Activated CD8-positive, alpha-beta memory T cell treated with anti-CD3 and anti-CD28 coated beads for 4 hours (primary cell): ENCODE measurements at places on chromosomes 7 and 10.

DNA sequence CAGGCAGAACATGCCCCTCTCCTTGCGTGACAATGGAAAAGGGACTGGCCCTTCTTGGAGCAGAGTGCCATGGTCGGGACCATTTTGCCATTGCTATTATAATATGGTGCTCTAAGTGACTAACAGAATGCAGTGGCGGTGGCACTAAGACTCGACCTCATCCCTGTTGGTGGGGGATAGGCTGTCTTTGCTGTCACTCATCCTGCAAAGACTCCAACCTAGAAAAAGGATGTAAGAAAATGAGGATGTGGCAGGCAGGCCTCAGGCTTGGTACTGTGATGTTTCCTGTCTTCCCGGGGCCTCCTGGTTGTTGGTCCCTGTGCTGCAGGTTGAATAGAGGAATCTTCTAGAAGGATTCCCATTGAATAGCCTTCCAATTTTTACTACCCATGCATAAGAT is 18.6 kb downstream of the BLNK start:
- no peak for DNase-seq

DNA sequence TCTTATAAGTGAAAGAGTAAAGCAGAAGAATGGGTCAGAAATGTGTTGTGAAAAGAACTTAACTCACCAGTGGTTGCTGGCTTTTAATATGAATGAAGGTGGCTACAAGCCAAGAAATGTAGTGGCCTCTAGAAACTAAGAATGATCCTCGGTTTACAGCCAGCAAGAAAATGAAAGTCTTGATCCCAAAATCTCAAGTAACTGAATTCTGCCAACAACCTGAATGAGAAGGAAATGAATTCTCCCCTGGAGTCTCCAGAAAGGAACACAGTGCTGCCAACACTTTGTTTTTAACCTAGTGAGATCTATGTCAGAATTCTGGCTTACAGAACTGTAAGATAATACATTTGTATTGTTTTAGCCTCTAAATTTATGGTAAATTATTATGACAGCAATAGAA is 193.0 kb downstream of the FZD1 start:
- no peak for DNase-seq

DNA sequence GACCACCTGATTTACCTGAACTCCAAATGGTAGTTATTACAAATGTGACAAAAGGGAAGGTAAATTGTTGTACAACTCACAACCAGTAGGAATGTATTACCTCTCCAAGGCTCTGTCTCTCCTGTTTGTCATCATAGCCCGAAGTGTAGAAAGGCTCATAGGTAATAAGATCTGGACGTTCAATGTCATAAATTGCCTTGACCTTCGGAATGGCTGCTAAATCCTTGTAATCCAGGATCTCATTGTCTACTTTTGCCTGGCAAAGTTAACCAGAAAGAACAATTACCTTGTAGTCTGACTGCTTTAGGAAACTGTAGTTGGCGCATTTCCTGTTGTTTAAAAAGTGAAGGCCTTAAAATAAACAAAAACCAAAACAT is 68.6 kb upstream of the AFAP1L2 start:
- DNase-seq = no peak

DNA sequence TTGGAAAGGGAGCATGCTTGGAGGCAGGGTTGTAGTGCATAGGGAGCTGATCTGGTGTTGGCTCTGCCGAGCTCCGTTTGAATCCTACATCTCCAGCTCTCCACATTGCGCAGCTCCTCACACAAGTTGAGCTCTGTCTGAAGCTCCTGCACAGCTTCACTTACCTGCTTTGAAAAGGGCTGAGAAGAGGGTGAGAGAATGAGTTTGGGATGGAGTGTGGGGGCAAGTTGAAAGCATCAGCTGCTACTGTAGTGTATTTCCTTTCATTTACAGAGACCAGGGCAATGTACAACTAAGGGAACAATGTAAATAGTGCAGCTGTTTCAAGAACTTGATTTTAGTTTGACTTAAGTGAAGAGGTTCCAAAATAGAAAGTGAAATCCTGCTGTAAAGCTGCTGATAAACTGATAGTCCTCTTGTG is 88.5 kb downstream of the VTI1A start:
- DNase-seq = no peak

GRCh38 chr7:55271069-55271626 is 94.0 kb upstream of the LANCL2 start:
- DNase-seq = no peak

DNA sequence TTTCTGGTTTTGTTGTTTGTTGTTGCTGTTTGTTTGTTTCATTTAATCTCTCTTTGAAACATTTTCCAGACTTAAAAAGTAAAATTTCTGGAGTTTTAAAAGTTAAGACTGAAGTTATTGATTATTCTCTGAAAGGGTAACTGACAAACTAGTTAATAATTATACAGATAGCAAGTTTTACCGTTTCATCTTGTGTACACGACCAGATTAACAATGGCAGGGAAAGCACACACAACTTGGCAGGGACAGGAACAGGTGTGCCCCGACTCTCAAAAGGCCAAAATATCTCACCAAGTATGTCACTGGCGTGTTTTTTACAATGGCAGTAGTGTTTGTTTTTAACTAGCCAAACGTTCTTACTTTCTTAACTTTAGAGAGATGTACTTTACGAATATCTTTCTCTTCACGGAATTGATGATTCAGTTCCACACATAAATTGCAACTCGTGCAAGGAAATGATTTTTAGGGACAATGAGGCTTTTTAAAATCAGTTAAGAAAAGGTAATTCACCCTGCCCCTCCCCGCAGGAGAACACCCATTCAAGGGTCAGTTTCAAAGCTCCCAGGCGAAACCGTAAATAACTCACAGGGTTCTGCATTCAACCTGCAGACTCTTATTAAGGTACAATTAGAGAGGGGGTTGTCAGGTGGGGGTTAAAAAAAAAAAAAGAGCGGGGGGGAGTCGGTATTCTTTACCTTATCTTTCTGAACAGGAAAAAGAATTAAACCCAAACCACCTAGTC is 3.5 kb downstream of the CTBP2 start:
- no peak for DNase-seq

GRCh38 chr7:132402096-132402495 is 174.2 kb downstream of the PLXNA4 start:
- DNase-seq = no peak

- no peak for DNase-seq
These were observed 1.0 kb downstream of the GRM8 start for GRCh38 chr7:127251465-127252376.

DNA sequence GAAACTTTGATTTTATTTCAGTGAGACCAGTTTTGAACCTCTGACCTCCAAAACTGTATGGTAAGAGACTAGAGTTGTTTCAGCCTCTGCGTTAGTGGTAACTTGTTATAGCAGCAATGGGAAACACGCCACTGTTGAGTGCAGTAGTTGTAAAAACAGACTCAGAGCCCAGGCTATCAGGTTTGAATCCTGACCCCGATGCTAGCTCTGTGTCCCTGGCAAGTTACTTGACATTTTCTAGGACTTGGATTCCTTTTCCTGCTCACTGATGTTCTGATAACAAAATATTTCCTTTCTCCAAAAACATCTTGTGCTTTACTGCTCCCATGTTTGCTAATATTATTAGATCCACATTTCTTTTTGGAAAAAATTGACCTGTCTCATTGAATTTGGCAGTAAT is 131.0 kb downstream of the PLXDC2 start:
- no peak for DNase-seq

DNA sequence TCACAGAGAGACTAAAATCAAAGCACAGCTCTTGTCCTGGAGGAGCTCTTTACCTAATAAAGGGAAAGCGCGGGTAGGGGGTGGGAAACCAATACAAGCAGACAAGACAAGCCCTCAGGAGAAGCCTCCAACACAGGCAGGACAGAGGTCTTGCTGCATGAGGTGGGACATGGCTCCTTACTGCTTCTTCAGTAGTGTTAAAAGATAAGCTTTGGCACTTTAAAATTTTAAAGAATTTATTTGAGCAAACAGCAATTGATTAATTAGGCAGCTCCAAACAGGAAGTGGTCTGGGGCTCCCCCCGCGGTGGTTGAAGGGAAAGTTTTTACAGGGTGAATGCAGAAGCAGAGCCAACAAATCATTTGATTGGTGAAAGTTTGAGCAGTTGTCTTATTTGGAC is 50.3 kb upstream of the MACC1 start:
- DNase-seq = no peak

DNA sequence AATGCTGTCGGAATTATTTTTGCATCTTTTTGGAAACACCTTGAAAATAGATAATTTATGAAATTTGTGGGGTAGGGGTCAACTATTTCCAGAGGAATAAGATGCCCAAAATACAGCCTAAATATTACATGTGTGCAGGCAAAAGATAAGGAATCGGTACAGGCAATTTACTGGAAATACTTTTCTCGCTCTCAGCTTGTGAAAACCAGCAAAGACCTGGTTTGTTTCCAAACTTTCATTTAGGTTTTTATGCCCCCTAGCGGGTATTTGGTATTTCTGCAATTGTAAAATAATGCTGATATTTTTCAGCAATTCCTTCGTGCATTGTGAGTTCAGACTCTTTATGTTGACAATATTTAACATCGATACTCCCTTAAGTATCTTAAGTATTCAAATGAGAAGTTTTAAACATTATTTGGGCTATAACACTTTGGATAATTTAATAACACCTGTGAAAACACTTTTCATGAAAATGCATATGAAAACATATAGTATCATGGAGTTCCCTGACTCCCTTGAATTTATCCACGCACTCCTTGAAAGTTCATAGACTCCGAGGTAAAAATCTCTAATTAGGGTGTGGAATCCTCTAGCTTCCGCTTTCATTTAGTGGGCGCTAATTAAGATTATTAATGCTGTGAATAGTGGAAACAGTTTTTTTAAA is 132.4 kb downstream of the TSPAN12 start:
- DNase-seq = no peak

- no peak for DNase-seq
These were observed 28.9 kb upstream of the SAMD9L start for GRCh38 chr7:93176992-93177580.

GRCh38 chr7:127629268-127629854 is 11.4 kb upstream of the PAX4 start:
- peak; percentile 6 for DNase-seq

- no peak for DNase-seq
These were observed 11.1 kb upstream of the PWWP2B start for GRCh38 chr10:132385721-132386418.

- no peak for DNase-seq
These were observed 39.6 kb upstream of the CNPY1 start for GRCh38 chr7:155585951-155586350.

DNA sequence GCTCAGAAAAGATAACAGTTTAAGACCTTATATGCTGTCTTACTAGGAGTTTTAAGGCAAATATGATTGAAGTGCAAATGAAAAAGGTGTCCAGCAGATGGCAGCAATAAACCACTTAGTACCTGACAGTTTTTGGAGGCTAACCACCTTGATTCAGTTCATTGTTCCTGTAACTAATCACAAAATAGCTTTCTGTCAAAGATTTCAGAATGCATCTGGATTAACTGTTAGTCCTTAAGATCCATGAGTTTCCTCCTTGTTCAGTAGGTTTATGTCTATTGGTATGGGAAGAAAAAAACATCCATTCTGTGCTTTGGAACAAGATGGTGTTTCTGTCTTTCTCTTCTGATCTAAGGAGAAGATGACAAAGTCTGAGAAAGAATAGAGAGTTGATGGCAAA is 46.6 kb downstream of the CCSER2 start:
- DNase-seq = no peak

DNA sequence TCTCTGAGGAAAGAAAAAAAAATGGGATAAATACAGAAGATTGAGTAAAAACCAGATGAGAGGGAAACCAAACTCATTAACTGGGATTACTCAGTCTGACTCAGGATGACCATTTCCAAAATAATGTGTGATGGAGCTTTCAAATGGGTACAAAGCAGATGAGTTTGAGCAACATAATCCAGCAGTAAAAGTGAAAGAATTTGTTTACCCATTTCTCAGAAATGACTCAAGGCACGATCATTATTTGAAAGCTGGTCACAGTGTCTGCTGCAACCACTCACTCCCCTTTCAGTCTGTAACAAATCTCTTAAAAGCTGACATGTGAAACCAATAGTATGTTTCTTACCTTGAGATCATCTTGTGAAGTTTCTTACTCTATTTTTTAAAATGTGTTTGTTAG is 104.7 kb upstream of the KLF14 start:
- no peak for DNase-seq

DNA sequence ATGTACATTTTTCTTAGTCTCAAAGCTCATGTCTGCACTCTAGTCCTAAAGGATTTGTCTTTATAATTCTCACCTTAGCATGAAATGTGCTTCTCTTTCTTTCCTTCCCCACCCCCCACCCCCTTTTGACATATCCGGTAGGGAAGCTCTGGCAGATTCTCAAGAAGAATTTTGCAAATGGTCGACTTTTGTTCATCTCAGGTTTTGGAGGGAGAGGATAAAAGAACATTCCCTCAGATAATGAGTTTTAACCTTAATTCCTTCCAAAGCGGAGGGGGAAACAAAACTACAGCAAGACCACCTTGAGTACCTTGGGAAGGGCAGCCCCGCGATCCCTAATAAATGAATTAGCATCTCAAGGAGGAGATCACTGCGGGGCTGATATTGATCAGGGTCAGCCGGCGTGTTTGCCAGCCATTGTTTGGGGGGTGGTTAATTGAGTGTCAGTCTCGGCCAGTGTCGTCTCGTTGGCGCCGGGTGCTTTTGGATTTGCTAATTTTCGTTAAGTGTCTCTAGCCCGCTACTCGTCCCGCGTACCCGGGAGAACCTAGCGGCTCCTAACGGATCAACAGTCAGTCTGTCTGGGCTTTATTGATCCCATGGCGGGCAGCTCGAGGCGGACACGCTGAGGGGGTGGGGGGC is 874 bp upstream of the BAMBI start:
- DNase-seq = no peak

DNA sequence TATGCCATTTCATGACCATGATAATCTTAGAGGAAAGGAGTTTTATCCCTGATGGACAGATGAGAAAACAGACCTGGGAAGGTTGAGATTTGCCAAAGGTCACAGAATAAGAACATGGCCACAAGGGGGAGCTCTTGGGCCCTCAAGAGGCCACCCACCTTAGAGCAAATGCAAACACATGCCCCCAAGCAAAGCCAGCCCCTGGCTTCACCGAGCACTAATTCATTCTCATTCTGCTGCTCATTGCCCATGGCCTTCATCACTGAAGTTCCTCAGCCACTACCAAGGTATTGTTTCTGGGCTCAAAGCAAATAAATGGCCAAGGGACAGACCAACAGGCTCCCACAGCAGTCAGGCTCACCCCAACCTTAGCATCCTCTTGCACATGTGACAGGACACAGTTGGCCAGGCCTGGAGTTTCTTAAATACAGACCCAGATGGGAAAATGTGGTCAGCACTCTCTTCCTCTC is 44.2 kb downstream of the PDLIM1 start:
- peak; percentile 24 for DNase-seq

DNA sequence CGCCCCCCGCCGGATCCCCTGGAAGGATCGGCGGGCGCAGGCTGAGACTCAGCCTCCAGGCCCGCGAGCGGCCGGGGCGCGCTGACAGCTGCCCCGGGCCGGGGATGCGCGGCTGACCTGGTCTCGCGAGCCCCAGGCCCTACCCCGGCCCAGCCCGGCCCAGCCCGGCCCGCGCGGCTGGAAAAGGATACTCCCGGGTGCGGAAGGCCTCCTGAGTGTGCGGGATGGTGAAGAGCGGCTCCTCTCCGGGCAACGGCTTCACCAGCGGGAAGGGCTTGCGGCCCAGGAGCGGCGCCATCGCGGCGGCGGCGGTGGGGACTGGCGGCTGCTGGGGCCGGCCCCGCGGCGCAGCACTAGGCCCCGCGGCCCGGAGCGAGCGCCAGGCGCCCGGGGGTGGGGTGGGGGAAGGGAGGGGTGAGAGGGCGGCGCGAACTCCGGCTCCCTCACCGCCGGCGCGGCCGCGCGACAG is 423 bp downstream of the BAZ1B start:
- DNase-seq = no peak

GRCh38 chr10:58894929-58895328 is 281.5 kb upstream of the PHYHIPL start:
- no peak for DNase-seq

- no peak for DNase-seq
These were observed 6.3 kb downstream of the SMURF1 start for GRCh38 chr7:99137411-99138180.
